Stimulated activated CD4-positive, alpha-beta T cell treated with anti-CD3 and anti-CD28 coated beads, Interleukin-1b, Interleukin-23, amount 100 ng/mL, for 1 hour (primary cell): ENCODE measurements at places on chromosomes 12 and 14.

GRCh38 chr12:87142342-87142741 is 886.2 kb upstream of the MGAT4C start:
- no peak for DNase-seq

DNA sequence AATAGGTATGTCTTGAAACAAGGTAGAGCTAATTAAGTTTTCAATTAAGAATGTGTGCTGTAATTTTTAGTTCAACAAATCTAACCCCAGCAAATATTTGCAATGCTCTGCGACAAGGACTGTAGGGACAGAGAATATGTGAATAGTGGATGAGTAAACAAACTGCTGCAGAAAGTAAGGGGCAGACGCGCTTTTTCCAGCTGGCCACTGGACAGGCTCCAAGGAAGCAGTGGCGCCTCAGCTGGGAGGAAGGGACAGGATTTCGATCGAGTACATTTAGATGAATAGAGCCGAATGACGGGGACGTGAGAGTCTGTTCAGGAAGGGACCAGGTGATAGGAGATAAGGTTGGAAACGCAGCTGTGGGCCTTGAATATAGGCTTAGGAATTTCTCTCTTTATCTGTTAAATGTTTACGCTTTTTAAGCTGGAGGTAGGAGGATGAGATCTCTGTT is 69.3 kb downstream of the ELK3 start:
- DNase-seq: no peak

DNA sequence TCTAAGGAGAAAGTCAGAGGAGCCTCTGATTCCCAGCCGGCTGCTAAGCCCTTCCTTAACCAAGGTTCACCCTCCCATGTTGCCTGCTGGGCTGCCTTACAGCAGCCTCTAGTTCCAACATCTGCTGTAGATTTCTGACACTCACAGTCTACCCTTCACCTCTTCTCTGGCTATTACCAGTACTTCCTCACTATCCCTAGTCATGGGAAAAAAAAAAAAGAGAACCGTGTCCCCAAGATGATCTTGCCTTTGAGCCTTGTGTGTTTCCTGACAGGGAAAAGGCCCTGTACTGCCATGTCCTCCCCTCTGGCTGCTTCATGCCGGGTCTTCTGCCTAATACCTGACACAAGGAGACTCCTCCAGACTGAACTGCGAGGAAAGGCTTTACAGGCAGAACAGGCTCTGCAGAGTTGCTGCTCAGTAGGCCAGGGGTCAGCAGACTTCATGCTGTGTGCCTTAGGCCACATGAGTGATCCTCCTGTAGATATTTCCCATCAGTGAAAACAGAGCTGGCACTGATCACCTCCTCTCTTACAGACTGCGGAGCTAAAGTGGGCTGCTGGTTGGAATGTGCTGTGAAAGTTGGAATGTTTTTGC is 46.8 kb downstream of the PRKCH start:
- DNase-seq: no peak

DNA sequence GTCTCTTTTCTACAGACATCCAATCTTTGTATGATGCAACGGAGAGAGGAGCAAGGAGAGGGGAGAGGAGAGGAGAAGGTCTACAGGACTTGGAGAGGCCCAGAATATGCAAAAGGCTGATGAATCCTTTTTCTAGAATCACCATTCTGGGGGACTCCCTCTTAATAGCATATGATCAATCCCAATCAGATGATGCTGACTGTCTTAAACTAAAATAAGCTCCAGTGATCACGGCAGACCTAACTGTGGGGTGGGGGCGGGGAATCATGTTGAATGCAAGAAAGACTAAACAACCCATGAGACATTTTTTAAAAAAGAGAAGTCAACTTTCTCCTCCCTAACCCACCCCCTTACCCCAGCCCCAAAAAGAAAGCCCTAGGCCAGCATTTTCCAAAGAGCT is 33.4 kb downstream of the BTBD7 start:
- DNase-seq: no peak

DNA sequence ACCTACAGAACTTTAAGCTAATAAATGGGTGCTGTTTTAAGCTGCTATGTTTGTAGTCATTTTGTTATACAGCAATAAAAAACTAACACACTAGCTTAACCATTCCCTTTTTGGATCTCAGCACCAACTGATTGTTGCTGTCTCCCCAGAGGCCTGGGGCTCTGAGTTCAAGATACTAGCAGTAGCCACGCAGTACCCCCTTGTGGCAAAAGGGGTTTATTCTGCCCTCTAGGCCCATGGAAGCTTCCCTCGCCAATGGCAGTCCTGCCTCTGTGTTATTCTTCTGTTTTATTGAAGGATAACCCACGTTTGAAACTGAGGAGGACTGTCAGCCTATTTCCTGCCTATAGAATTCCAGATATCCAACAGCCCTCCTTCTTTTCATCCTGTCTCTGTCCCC is 455.3 kb upstream of the ATP2B1 start:
- DNase-seq: no peak

GRCh38 chr12:131052929-131053328 is 99.2 kb downstream of the ADGRD1 start:
- DNase-seq: no peak

GRCh38 chr14:81811705-81812269 is 278.1 kb upstream of the SEL1L start:
- no peak for DNase-seq

DNA sequence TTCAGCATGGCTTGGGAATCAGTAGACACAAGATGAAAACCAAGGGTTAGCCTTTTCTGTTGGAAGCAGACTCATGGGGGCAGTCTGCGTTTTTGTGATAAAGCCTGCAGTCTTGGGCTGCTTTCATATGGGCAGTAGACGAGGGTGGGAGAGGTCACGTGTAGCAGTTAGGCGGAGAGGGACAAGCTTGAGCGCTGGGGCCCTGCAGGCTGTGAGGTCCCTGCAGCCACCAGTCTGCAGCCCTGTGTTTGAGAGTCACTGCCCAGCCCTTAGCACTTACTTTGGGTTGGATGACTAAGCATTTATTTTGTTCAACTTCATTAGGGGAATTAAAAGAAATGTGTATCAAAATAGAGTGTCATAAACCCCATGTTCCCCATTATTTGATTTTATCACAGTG is 37.2 kb downstream of the EP400 start:
- DNase-seq: no peak

DNA sequence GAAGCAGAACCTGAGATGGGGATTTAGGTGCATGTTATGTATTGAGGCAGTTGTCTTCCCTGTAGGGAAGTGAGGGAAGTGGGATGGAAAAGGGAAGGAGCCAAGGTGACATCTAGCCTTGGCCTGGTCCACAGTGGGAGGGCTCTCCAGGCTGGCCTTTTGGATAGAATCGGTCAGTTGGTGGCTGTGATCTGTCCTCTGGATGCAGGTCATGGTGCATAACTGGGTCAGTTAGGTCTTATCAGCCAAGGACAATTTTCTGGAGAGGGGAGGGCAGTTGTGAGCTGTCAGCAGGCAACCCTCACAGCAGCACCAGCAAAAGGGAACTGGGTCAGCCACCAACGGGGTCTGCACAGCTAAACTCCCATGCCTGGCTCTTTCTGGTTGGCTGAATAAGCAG is 9.6 kb downstream of the SERPINA12 start:
- DNase-seq: no peak

GRCh38 chr12:51128919-51129318 is 44.0 kb downstream of the TFCP2 start:
- DNase-seq: no peak

- DNase-seq: no peak
Observed at GRCh38 chr12:123471374-123472068, 13.6 kb downstream of the SNRNP35 start.

GRCh38 chr14:90509403-90509802 is 112.6 kb downstream of the CALM1 start:
- DNase-seq: no peak

- no peak for DNase-seq
Observed at GRCh38 chr14:95862243-95862642, 14.4 kb upstream of the TUNAR start.

GRCh38 chr12:56158926-56159461 is 835 bp downstream of the MYL6 start:
- no peak for DNase-seq

- DNase-seq: no peak
Observed at GRCh38 chr12:63151623-63152320, 771 bp upstream of the AVPR1A start.

DNA sequence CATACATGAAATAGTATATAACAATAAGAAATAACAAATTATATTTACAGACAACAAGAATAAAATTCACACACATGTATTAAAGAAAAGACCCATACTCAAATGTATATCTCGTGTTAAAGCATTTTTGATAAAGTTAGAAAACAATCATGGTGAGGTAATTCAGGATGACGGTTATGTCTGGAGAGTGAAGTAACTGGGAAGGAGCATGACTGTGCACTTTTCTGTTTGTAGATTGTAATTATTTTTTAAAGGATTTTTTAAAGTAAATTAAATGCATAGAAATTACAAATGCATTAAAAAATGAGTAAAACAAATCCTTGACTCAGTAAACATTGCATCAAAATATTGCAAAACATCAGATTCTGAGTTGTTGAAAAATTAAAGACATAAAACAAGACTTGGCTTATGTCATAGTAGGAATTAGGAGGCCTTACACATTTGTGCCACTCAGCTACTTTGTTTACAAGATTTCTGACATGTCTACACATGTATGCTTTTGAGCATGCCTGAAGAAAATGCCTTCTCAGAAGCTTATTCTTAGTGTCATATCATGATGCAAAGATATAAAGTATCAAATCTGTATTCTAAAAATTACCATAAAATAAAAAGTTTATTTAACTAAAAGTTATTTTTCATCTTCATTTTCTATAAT is 1325.1 kb downstream of the SLC16A7 start:
- no peak for DNase-seq

DNA sequence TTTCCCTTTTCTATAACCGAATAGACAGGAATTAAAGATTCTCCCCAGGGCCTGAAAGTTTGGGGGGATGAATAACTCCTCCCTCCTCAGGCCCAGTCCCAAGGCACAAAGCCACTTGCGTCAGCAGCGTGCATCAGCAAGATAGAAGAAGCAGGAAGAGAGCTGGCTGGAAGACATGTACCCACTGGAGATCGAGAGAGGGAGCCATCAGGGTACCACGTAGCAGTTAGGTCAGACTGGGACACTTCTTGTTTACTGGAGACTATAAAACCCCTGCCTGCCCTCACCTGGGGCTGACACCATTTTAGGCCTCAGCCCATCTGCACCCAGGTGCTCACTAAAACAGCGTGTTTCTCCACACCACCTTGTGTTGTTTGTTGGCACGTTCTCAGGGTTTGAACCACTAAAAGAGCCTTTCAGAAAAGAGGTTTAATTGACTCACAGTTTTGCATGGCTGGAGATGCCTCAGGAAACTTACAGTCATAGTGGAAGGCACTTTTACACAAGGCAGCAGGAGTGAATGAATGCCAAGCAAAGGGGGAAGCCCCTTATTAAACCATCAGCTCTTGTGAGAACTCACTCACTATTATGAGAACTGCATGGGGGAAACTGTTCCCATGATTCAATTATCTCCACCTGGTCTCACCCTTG is 93.2 kb downstream of the TMTC3 start:
- DNase-seq: no peak

DNA sequence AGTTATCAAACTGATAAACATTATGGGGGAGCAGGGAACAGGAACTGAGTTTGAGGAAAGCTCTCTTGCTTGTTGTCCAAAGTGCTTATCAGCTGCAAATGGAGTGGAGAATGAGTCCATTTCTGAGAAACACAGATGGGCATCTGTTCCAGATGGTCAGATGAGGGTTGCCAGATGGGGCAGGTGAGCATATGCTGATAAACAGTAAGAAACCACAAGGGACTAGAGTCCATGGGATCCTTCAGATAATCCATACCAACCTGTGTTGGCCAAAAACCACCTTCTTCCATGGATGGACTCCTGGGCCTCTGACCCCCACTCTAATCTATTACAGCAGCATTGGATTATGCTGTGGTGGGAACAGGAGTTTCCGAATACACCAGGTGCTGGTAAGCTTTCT is 38.3 kb downstream of the GNS start:
- no peak for DNase-seq

DNA sequence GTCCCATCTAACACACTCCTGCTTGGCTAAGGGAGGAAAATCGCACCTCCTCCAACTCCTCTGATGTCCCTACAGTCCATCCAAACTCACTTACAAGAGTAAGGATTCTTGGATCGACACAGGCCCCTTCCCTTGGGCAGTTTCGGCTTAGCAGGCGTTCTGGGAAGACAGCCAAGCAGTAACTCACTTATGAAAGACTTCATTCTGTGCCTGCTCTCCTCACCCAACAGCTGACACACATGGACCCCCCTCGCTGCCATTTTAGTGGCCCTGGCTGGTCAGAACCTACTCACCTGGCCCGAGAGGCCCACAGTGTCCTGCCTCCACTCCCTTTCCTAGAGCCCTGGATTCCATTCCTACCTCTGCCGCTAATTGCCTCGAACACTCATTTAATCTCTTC is 52.3 kb upstream of the BCL2L14 start:
- no peak for DNase-seq

- no peak for DNase-seq
Observed at GRCh38 chr12:59404109-59404650, 191.6 kb upstream of the SLC16A7 start.

DNA sequence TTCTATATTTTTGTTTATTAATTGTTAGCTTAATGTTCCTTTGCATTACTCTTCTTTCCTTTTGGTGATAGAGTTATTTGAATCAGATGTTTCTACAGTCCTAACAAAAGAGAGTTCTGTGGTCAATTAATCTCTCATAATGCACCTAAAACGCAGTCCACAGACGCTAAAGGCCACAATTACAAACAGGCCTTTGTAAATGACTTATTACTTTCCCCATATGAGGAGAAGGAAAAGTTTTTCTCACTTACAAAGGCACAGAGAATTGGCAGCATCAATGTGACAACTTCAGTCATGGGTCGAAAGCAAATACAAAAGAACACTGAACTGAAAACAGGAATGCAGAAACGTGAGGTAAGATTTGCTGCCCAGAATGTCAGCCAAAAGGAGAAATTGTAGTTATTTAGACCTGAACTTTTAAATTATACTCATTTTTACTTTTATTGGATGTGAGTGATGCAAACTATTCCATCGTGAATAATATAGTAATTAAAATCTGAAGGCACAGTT is 142.0 kb upstream of the SYT10 start:
- DNase-seq: no peak

GRCh38 chr12:121279071-121279375 is 17.5 kb downstream of the CAMKK2 start:
- DNase-seq: no peak

- DNase-seq: no peak
Observed at GRCh38 chr12:49867570-49868341, 24.9 kb upstream of the BCDIN3D start.

DNA sequence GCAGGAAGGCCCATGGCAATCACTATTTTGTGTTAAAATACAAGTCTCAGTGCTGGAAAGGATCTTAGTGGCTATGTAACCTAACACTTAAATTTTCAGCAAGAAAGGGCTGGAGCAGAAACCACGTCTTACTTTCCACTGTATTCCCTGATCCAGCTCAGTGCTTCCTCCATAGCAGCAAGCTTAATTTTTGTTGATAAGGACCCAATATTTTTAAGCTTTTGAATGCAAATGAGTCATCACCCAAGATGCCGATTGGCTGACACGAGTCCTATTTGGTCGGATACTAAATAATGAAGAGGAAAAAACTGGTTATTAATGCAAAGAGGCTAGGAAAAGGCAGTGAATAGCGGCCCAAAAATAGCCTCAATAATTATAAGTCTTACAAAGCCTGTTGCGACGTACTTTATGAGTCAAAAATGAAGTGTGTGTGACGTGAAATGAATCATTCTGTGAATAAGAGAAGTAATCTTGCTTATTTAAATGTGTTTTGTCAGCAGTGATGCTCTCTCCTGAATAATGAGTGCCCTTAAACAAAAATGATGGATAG is 46.9 kb upstream of the IGF1 start:
- DNase-seq: no peak
